GM23248 (cell line): ENCODE measurements at places on chromosomes 5 and 9.

DNA sequence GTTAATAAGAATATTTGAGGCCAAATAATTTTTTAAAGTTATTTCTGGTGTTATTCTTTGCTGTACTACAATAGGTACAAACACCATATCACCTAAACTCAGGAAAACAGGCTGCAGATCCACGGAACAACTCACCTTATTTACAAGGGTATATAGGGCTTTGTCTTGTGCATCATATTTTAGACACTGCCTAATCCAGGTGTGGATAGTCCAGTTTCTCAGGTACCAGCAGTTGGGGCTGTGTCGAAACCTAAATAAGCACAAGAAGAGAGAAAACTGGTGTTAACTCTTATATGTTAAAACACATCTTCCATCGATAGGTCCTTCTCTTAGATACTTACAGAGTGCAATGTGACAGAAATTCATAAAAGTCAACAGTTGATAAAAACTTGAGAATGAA is 82.2 kb downstream of the MRPS27 start:
- no peak for DNase-seq

DNA sequence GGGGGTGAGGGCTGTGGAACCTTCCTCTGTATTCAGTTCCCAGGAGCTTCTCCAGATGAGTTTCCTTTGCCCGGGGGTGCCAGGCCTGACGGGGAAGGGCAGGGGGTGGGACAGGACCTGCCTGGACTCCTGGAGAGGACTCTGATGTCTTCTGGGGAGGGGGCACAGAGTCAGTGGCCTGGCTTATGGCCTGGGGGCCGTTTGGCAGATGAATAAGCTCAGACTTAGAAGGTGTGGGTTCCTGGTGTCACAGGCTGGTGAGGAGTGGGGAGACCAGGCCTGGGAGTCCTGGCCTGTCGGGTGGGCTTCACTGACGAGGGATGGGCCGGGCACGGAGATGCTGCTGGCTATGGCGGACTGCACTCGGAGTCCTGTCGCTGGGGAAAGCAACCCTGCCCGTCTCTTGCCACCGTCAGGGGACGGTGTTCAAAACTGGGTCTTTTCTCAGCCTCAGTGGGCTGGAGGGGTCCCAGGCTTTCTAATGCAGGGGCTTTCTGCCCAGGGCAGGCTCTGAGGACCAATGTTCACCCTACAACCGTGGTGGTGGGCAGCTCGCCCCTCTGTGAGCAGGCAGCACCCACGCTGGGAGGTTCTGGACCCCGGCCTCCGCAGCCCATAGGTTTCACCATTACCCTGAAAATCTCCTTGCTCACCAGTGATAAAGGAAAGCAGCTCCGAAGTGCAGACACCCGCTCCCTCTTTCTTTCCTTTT is 16.2 kb downstream of the COL5A1 start:
- DNase-seq = no peak

- no peak for DNase-seq
These were observed 88.2 kb upstream of the ZNF618 start for GRCh38 chr9:113787871-113788270.

DNA sequence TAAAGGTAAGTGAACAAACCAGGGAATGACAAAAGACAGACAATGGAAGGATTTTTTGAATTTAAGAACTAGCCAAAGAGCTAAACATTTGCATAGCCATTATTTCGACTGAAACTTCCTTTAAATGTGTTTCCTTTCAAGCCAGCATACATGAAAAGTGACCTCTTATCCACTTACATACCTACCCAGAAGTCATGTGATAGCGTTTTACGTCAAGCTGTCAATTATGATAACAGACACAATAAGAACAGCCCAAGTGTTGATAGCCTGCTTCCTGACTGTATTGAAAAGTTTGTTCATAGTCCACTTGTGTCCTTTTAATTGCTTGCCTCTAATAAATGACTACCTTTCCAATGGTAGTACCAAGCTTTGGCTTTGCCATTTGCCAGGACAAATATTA is 206.0 kb downstream of the NFIB start:
- DNase-seq = no peak

- DNase-seq = no peak
These were observed 50.9 kb downstream of the KCNIP1 start for GRCh38 chr5:170554521-170555267.

GRCh38 chr5:40410964-40411635 is 268.6 kb upstream of the PTGER4 start:
- DNase-seq = peak; percentile 37

GRCh38 chr5:36584009-36584875 is 22.2 kb upstream of the SLC1A3 start:
- no peak for DNase-seq
